ENCODE measurements at places on chromosomes 6 and 20. TPM values are rescaled to one million over a fixed set of nuclear protein-coding genes. Genes with fewer than 3 reads are reported as not detected.

- DNase-seq: no peak
Observed at GRCh38 chr6:109377717-109378116, 4.5 kb downstream of the CD164 start.

DNA sequence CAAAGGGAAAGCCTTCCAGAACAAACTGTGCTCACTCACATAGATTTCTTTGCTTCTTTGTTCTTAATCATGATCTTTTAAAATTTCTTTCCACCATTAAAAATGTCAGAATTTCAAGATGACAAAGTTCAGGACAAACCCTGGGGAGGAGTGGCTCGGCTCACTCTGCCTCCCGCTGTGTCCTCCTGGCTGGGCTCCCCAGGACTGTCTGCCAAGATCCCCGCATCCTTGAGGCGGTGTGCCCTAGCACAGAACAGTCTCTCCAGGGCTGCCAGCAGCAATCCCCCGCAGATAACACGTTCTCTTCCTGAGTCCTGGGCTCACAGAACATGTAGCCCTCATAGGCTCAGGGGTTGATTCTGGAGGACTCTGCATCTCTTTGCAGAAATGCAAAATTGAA is 98.4 kb upstream of the KCNG1 start:
- no peak for DNase-seq

PRL gene
- not detected for total RNA-seq

- DNase-seq: no peak
Observed at GRCh38 chr6:20827798-20828197, 293.5 kb downstream of the CDKAL1 start.

TBX18 gene
- not detected for total RNA-seq

MACROD2 gene
- total RNA-seq: 11.5 TPM

- no peak for DNase-seq
Observed at GRCh38 chr6:2771079-2771478, 5.9 kb downstream of the WRNIP1 start.

GRCh38 chr6:15132854-15133670 is 112.8 kb upstream of the JARID2 start:
- peak; percentile 97 for DNase-seq

- DNase-seq: no peak
Observed at GRCh38 chr6:74752303-74752702, 453.6 kb downstream of the COL12A1 start.

DNA sequence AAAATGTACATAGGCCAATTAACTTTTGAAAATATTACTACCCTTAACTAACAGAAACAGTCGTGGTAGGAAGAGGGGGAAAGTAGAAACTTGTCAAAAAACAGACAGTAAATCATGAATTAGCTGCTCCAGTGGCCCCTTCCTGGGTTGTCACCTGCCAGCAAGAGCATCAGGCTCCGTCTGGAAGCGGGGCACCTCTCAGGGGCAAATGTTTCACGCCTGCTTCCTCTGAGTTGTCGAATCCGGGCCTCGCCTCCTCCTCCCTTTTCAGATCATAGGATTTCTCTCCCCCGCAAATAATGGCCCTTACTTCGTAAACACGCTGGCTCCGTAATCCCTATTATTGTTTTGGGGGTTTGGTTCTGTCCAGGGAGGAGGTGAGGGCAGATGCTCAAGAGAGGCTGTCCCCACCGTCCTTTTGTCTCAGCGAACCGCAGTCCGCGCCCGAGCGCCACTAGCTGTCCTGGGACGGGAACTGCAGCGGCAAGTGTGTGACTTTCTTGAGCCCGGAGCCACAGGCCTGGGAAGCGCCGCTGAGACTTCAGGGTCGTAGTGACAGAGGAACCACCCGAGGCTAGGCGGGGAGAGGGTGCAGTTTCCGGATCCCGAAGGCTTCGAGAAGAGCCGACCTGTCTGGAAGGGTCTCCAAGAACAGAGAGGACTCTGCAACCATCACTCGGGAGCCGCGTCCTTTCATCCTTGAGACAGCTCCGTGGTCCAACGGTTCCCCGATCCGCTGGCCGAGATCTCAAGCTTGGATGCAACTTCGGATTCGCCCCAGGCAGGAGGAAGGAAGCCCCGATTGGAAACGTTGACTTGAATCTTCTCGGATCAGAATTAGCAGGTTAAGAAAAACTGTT is 214.5 kb upstream of the ZNF184 start:
- peak; percentile 86 for DNase-seq

GRCh38 chr6:88236612-88237360 is 70.6 kb upstream of the CNR1 start:
- DNase-seq: no peak

DNA sequence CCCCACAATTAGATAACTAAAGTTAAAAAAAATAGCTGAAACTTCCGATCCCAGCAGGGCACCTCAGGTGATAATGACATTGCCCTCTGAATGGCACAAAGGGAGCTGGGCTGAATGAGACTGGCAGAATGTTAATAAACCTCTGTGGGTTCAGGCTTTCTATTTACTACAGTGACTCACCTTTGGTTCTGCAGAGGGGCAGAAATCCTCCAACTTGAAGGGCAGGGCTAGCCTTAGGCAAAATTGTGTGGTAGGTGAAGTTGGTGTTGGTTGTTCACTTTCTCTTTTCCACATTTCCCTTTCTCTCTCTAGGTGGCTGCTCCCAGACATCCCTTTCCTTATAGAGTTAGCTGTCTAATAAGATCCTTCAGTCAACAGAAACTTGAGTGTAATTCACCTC is 625.2 kb downstream of the EPM2A start:
- peak; percentile 72 for DNase-seq

GRCh38 chr6:138803861-138804260 is 8.0 kb downstream of the ECT2L start:
- DNase-seq: no peak

DNA sequence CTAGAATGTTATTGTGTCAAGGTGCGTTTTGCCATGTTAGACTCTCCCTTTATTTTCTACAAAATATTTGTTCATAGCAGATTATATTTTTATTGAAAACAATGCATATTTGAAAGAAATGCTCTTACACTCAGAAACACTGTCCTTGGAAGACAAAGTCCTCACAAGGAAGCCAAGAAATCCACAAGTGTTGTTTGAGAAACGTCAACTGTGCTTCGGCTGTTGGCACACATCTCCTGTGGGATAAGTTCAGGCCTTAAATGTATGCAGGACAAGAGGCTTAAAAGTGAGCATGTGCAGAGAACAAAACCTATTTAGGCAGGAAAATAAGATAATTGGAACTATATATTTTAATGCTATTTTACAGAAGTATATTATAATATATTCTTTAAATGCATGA is 9.5 kb upstream of the THBD start:
- DNase-seq: no peak
